ENCODE measurements at places on chromosomes 1 and 21.

- DNase-seq, result no peak
Observed at GRCh38 chr1:46153228-46153627, 20.8 kb upstream of the PIK3R3 start.

- DNase-seq, result no peak
Observed at GRCh38 chr1:10874351-10874750, 77.9 kb upstream of the CASZ1 start.

- DNase-seq, result no peak
Observed at GRCh38 chr1:30322859-30323257, 400.5 kb downstream of the MATN1 start.

- no peak for DNase-seq
Observed at GRCh38 chr21:39071623-39072214, 111.5 kb downstream of the PSMG1 start.

- no peak for DNase-seq
Observed at GRCh38 chr1:109864047-109864822, 46.4 kb upstream of the CSF1 start.

DNA sequence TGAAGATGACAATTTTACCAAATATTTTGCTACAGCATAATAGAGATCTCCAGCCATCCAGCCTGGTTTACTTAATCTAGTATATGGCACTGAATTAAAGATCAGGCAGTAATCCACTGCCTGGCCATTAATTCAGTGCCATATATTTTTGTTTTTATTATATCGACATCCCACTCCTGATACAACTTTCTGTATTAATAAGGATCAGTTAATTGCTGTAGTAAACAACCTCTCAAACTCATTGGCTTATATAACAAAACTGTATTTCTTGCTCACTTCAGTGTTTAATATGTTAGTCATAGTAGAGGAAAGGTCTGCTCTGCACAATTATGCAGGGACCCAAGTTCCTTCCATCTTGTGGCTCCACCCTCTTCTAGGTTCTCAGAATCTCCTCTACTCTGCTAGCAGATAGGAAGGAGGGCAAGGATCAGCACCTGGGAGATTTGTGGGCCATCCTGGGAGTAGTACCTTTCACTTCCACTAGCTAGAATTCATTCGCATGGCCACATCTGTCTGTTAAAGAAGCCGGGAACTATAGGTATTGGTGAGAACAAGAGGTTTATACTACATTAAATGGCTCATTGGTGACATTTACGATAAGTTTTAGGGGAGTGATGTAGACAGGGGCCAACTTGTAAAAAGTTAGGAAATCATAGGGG, 3.6 kb upstream of the ZDHHC18 start:
- no peak for DNase-seq

DNA sequence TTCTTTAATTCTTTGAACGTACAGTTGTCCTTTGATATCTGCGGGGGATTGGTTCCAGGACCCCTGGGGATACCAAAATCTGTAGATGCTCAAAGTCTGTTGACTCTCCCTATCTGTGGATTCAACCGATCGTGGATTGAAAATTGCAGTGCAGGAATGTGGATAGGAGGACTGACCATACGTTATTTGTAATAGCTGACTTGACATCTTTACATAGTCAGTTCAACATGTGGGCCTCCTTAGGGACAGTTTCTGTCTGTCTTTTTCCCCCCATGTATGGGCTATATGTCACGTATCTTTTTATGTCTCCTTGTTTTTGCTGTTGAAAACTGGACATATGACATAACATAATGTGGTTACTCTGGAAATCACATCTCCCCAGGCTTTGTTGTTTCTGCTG, 204.9 kb downstream of the DYRK1A start:
- no peak for DNase-seq

- no peak for DNase-seq
Observed at GRCh38 chr1:104733866-104734265, 984.2 kb downstream of the AMY1C start.

DNA sequence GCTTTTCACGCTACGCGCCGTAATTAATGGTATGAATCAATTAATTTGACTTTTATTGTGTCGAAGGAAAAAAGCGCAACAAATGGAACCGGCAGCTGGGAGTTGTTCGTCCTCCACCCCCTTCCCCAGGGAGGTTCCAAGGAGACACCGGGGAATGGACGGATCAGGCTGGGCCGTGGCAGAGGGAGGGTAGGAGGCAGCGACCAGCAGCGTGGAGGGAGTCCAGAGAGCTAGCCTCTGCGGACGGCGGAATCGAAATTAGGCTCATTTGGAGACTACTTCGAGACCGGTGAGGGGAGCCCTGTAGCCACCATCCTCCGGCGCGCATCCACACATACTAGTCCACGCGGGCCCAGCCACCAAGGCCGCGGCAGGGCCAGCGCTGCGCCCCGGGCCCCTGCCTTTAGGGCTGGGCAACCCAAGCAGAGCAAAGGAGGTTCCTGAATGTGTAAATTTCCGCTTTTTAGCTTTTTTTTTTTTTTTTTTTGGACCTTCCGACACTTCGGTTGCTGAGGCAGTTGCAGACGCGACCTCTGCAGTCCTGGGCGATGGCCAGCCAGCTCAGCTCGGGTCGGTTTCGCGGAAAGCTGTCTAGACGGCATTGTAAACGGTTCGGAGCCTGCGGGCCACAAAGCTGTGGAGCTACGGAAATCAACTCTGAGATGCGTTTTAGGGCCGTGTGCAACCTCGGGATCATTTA, 2.2 kb upstream of the FOXD3 start:
- peak; percentile 27 for DNase-seq

DNA sequence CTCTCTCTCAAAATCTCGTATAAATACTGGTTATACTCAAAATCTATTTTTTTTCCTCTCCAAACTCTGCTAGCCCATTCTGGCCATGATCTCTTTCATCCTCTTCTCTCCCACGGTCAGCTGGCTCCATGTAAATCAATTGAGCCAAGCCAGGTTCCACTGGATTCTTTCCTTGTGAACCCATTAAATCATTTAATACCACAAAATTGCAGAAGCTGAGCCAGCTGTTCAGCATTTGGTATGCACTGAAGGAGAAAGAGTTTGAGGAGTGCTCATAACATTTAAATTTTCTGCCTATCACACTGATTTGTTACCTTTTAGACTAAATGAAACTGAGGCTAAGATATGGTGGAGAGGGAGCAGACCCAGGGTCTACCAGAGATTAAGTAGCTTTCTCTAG, 29.1 kb upstream of the TADA1 start:
- DNase-seq, result no peak

DNA sequence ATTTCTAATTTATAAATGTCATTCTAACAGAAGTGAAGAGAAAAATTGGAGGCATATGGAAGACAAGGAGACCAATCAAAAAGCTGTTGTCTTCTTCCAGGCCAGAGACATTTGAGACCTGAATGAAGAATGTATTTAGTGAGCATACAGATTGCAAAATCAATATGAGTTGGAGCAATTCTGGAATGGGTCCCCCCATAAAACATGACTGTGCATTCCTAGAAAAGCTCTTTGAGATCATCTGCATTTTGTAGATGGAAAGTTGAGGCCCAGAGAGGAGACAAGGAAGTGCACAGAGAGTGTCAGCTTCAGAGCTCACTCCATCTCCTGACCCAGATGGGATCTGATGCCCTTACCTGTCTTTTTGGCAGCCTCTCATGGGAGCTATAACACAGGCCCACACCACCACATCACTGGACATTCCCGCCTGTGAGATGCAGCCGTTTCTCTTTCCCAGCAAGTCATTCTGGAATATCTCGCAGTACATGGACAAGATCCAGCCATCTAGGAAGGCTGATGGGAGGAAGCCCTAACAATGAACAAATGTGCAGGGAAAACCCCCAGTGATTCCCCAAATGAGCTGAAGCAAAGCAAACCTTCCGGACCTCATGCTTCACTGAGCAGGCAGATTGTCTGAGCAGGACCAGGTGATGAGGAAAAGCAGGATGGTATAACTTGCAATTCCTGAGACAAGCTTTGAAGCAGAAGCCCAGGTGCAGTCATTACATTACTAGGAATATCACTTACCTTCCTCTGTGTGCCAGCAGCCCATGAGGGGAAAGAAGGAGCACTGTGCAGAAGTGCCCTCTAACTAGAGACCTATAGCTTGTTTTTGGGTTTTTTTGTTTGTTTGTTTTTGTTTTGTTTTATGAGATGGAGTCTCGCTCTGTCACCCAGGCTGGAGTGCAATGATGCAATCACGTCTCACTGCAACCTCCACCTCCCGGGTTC, 445.6 kb downstream of the PLPP3 start:
- DNase-seq, result no peak
